Kidney (tissue), 22 donors: ENCODE measurements at places on chromosomes 16 and 17. TPM values are rescaled to one million over a fixed set of nuclear protein-coding genes. Genes with fewer than 3 reads are reported as not detected.

Gene HSPB9
- not detected for total RNA-seq

Gene TEX19
- total RNA-seq: not detected

Gene TBC1D24
- total RNA-seq: 25.7 TPM

Gene PRR29
- total RNA-seq: 4.4 TPM

Gene TANGO6
- 20.6 TPM for total RNA-seq

Gene PRSS22
- 30.8 TPM for total RNA-seq
